ENCODE measurements at places on chromosomes 1 and 21.

DNA sequence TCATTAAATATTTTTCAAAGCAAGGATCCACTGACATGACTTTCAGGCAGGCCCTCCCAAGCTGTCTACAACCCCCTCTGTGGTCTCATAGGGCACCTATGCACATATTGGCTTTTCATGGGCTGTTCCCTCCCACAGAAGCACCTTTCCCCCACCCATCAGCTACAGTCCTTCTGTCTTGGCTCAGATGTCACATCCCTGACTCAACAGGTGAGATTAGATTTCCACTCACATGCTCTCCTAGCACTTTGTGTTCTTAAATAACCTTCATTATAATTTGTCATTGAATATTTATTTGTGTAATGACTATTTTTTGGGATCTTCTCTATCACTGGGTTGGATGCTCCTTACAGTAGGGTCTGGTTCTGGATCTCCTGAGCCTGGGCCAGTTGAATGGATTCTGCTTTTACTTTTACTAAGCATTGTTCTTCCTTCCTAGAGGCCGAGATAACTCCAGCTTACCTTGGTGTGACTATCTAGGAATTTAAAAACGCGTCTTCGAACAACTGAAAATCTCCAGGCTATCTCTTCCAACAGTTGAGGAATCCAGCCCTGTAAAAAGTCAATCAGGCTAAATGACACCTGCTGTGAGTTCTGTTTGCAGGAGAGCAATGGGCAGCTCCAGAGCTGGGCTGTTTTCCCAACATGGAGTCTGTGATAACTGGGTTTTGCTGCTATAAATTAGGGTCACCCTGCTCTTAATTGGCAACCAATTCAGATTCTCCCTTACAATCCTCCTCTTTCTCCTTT lies 16.2 kb downstream of the ROR1 start:
- DNase-seq = no peak

GRCh38 chr1:110492573-110492972 lies 26.4 kb downstream of the KCNA10 start:
- no peak for DNase-seq

- no peak for DNase-seq
Measured at GRCh38 chr1:202571719-202572339, 138.4 kb downstream of the SYT2 start.

- DNase-seq = no peak
Measured at GRCh38 chr1:115291741-115292140, 46.3 kb downstream of the NGF start.

DNA sequence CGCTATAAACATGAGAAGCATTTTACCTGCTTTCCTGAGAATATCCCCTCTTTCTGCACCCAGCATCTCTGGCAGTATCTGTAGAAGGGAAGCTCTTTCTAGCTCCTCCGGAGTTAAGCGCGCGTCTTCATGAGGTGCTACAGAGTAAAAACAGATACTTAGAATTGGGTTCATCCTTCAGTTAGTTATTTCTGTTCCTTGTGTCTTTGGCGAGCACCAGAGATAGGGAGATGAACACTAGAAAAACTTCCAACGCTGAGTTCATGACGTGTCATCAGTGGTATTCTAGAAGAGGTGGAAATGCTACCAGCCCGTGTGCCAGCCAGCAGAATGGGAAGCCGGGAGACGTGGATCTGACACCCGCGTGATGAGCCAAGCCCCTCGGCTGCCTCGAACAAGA lies 2.1 kb downstream of the UTS2 start:
- no peak for DNase-seq

DNA sequence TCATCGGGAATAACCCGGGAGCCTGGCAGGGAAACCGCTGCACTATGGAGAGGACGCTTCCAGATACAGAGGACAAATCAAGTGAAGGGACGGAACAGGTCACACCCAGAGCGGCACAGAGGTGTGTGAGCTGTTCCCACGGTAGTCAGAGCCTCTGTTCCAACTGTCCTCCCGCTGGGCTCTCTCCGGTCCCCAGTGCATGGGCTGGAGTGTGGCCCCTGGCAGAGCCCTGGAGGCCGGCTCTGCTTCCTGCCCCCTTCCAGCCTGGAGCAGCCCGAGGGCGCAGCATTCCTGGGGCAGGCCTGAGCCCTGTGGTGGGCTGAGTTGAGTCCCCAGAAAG lies 11.9 kb upstream of the ZBTB21 start:
- no peak for DNase-seq

DNA sequence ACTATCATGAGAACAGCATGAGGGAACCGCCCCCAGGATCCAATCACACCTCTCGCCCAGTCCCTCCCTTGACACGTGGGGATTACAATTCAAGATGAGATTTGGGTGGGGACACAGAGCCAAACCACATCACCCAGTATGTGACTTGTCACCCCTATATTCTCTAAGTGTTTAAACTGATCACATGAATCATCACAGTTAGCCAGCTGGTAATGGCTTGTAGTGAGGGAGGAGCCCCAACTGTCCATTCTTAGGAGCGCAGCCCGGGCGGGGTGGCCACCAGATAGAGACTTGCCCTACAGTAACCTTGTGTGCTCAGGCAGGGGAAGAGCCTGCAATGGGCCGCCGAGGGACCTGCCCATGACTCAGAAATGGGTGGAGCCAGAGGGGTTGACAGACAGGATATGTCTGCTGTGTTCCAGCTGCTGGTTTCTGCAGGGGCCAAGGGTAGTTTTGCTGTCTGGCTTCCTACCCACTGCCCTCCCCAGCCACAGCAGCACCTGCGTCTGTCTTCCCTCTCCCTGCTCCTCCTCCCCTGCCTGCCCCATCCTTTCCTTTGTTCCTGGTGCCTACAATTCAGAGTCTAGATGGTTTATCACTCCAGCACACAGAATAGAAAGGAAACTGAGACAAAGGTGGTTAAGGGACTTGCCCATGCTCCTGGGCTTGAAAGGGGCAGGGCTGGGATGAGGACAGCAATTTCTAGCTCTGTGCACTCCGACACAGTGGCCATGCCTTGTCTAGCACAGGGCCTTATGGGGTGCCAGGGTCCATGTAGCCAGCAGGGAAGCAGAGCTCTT lies 9.2 kb downstream of the ABCG1 start:
- peak; percentile 68 for DNase-seq

- no peak for DNase-seq
Measured at GRCh38 chr1:19367584-19368041, 55.5 kb downstream of the SLC66A1 start.

DNA sequence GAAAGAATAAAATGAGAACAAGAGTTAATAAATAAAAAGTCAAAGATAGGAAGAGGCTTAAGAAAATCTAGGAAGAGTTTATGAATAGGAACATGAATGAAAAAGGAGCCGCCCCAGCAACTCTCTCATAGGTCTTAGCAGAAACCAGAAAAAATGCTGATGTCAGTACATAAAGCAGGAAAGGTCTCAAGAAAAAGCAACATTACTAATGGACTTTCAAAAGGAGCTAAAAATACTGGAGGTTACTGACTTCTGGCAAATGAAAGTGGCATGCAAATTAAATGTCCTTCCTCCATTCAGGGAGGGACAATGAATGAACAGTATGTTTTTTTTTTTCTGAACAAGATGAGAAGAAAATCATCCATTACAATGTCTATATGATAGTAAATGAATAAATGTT lies 387.6 kb downstream of the BRINP2 start:
- no peak for DNase-seq

DNA sequence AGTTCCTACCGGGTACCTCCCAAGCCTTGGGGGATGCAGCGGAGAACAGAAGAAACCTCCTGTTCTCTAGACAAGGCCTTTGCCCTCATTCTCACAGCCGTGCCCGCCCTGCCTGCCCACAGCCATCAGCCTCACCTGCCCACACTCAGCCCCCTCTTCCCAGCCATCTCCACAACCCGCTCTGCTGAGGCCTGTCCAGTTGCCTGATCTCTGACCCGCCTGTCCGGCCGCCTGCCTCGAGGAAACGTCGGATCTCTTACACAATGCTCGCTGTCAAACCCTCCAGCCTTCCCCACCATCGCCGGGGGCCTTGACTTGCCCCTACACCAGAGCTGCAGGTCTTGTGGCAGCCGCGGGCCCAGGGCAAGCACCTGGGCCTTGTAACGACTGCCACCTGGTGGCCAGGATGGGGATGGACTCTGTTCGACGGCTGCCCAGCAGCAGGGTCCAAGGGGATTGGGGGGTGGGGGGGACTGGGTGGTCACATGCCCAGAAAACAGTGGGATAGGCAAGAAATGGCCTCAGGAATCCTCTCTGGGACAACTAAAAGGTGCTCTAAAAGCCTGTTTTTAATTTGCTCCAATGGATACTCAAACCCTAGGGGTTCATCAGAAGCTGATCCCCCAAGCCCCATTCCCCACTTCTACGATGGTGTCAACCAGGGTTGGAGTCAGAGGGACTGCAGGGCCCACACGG lies 31.0 kb downstream of the SLC45A1 start:
- peak; percentile 64 for DNase-seq

DNA sequence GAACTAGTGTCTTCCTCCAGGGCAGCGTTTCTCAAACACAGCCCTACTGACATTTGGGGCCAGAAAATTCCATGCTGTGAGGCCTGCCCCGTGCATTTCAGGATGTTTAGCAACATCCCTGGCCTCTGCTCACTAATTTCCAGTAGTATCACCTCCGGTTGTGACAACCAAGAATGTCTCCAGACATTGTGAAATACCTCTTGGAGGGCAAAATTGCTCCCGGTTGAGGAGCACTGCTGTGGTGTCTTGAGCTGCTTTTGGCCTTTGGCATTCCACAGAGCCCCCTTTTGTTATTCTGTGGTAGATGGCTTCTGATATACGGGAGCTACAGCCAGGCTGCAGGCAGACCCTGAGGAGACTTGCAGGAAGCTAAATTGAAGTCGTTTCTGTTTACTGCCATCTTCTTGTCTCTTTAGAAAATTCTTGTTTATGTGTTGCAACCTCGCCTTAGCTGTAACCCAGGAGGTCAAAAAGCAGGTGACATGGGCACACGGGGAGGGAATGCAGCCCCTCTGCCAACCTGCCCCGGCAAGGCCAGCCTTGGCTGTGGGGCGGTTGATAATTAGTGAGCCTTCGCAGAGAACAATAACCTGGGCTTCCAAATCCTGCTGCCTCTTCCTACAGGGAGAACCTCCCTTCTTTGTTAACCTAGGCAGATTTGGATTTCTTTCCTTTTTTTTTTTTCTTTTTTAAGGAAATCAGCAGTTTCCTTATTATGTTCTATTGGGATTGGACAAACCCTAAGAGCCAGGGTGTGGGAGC lies 74.7 kb upstream of the AKT3 start:
- DNase-seq = no peak

DNA sequence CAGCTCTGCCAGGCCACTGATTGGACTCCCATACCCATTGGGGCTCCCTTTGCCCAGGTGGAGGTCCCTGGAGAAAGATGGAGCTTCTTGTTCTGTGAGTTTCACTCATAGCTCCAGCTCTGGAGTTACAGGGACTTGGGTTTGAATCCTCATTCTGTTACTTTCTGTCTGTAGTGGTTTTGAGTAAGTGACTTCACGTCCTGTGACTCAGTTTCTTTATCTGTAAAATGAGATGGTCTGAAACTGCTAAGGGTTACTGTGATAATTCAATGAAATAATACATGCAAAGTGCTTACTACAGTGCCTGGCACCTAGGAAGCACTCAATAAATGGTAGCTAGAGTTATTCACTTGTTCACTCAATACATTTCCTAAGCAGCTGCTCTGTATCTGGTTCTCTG lies 88.5 kb upstream of the SLC2A1 start:
- DNase-seq = no peak

DNA sequence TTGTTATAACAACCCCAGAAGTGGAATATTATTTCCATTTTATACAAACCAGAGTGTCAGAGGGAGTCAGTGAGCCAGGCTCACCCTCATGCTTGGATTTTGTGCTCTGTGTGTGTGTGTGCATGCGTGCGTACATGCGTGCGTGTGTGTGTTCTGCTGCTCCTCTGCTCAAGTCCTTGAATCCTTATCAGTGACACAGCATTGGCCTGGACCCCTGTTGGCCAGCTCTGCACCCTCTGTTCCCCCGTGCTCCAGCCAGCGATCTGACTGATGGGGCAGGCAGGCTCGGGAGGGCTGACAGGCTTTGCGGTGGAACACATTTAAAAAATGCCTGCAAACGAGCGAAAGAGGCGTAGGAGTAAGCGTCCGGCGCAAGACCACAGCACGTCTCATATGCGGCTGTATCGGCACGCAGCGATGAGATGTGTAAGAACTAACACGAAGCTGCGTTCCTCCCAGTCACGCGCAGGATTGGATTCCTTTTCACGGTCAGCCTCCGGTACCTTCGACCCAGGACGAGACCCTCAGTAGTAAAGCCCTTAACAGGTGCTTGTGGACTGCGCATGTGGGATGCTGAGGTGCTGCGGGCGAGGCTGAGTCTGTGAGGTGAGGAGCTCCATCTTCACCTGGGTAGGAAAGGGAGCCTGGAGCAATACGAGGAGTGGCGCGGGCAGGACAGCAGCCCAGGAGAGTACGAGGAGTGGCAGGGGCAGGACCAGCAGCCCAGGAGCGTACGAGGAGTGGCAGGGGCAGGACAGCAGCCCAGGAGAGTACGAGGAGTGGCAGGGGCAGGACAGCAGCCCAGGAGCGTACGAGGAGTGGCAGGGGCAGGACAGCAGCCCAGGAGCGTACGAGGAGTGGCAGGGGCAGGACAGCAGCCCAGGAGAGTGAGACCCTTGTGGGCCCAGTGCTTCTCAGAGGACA lies 130.9 kb downstream of the GALNT2 start:
- no peak for DNase-seq

GRCh38 chr1:227712648-227713047 lies 22.5 kb downstream of the JMJD4 start:
- DNase-seq = no peak

- no peak for DNase-seq
Measured at GRCh38 chr1:96918406-96918805, 196.8 kb downstream of the PTBP2 start.

DNA sequence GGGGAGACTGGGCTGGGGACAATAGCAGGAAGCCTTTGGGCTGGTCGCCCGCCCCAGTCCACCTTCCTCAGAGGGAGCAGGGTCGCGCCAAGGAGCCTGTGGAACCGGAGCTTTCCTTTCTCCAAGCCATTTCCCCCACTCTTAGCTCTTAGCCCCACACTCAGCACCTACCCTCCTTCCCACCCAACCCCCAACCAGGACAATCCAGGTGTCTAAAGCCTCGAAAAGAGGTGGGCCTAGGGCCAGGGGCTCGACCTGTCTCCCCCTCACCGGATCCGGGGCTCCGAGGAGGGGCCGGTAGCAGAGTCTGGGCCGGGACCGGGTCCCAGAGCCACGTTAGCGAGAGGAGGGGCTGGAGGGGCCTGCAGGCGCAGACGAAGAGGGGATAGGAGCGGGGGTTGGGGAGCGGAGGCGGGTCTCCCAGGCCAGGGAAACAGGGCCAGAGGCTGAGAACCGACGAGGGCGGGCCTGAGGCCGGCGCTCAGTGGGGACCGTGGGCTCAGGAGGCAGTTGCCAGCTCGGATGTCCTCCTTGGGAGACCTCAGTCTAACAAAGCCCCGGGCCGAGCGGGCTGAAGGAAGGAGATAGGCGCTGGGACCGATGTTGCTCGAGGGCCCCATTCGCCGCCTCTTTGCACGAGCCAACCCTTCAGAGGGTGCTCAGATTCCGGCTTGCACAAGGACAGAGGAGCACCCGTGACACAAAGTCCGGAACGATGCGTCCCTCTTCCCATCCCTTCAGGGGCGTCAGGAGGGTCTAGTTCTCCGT lies 943 bp downstream of the SEMA6C start:
- DNase-seq = no peak

DNA sequence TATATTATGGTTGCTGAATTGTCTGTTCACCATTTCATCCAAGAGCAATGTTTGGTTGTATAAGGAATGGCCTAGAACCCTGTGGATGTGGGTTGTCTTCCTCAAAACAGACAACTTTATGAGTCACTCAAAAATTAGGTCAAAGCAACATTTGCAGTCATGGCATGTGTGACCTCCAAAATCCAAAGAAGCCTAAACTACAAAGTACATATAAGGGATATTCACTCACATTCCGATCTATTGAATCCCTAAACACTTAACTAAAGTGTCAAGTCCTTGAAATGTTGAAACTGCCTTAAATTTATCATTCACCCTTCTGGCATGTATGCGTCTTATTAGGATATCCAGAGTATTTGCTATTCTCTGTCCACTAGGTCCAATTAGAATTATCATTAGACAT lies 491.5 kb downstream of the NUF2 start:
- no peak for DNase-seq

All from CMK (cell line).